ENCODE measurements at places on chromosomes 5 and 9. TPM values are rescaled to one million over a fixed set of nuclear protein-coding genes. Genes with fewer than 3 reads are reported as not detected.

Gene GPR21
- total RNA-seq: 2.2 TPM

Gene TAF11L5
- not detected for total RNA-seq

Gene DNLZ
- total RNA-seq: 12.9 TPM

Gene ZNG1C
- total RNA-seq: 26.5 TPM

Gene DBH
- not detected for total RNA-seq

Gene NUP155
- total RNA-seq: 18.0 TPM

Gene PRRX2
- total RNA-seq: 2.5 TPM

Gene SPINK4
- not detected for total RNA-seq

Gene FGFR4
- total RNA-seq: 59.7 TPM

Gene MAMDC2
- total RNA-seq: 35.1 TPM

Gene PDZD2
- total RNA-seq: 67.8 TPM

Gene PCDHGA2
- total RNA-seq: 2.7 TPM

Gene CDH10
- total RNA-seq: 0.35 TPM

Gene VCAN
- total RNA-seq: 133 TPM

Gene MVB12B
- 47.8 TPM for total RNA-seq

Gene PCDHA4
- total RNA-seq: 0.59 TPM

Gene UBQLN1
- total RNA-seq: 88.4 TPM

Gene NXNL2
- total RNA-seq: 0.71 TPM

Gene RELL2
- 5.5 TPM for total RNA-seq

Gene PRKACG
- not detected for total RNA-seq

Gene TEX10
- total RNA-seq: 10.5 TPM

Gene ADRA1B
- total RNA-seq: 3.8 TPM

Gene ST6GALNAC4
- total RNA-seq: 45.6 TPM

Gene ACSL6
- total RNA-seq: 0.59 TPM

Gene PIP5KL1
- 11.5 TPM for total RNA-seq

Gene TAS2R1
- total RNA-seq: not detected

Gene IL9
- total RNA-seq: not detected

Gene FOXD4L3
- 0.21 TPM for total RNA-seq

Gene PAPPA
- 2.2 TPM for total RNA-seq

Gene PALM2AKAP2
- 26.2 TPM for total RNA-seq

Gene PCSK1
- total RNA-seq: 0.18 TPM
